ENCODE measurements at places on chromosomes 3 and 15. TPM values are rescaled to one million over a fixed set of nuclear protein-coding genes. Genes with fewer than 3 reads are reported as not detected.

DNA sequence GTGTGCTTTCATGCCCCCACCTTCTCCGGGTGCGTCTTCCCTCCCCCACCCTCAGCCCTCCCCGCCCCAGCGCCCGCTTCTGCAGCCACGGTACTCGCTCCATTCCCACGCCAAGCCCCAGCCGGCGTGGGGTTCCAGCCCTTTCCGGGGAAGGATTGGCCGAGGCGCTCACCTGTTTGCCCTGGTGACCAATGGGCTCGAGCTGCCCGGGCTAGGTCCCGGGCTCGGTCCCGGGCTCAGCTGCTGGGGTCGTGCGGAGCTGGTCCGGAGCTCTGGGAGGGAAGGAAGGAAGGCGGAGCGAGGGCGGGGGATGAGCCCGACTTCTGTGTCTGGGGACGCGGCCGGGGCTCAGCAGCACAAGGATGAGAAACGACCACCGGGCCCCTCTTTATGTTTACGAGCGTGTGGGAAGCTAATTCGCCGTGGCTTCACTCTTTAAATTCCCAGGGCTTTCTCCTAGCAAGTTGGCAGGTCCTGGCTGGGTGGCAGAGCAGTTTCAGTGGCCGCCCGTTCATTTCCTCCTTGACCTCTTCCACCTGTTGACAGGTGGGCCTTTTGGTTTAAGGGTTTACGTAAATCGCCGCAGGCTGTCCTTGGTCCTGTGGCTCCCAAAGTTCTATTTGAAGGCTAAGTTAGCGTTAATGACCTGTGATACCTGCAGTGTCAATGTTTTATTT, at the start of gene IGSF10:
TSS of gene IGSF10 (minus strand) at position 288 of the 677 bp plus-strand sequence. CDS start 2,352 bp downstream, outside the sequence.
- no peak for DNase-seq

DNA sequence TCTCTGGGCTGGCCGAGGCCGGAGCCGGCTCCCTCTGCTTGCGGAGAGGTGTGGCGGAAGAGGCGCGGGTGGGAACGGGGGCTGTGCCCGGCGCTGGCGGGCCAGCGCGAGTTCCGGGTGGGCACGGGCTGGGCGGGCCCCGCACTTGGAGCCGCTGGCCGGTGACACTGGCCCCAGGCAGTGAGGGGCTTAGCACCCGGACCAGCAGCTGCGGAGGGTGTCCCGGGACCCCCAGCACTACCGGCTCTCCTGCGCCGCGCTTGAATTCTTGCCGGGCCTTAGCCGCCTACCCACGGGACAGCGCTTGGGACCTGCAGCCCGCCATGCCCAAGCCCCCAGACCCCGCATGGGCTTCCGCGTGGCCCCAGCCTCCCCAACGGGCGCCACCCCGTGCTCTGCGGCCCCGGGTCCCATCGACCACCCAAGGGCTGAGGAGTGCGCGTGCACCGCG, 736.3 kb upstream of the ARRDC4 start:
- DNase-seq, result no peak

CTDSPL gene
- total RNA-seq, result 38.8 TPM

TMEM45A gene
- total RNA-seq, result 4.1 TPM

GRCh38 chr3:119631516-119631915, 28.9 kb downstream of the POPDC2 start:
- no peak for DNase-seq

- peak; percentile 73 for DNase-seq
Measured at GRCh38 chr3:4751502-4752101, 227.6 kb upstream of the BHLHE40 start.

GRCh38 chr3:8835385-8835784, 66.0 kb upstream of the OXTR start:
- DNase-seq, result no peak

GRCh38 chr3:177257006-177257405, 59.7 kb upstream of the TBL1XR1 start:
- DNase-seq, result no peak

DNA sequence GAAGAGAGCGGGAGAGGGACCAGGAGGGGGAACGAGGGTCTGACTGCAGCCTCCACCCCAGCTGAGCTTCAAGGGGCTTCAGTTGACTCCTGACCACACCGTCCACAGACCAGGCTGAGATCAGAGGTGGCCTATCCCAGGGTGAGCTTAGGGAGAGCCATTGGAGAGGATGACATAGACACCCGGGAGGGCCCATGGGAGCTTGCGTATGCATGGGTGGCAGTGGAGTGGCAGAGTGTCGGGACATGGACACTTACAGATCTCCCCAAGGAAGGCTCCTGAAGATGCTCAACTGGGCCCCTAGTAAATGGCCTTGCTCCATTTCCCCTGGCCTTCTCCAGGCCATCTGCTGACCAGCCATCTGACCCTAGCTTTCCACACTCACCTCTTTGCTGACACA, 12.6 kb upstream of the ALAS1 start:
- DNase-seq, result no peak

GRCh38 chr3:179942553-179943075, 94.1 kb downstream of the PEX5L start:
- no peak for DNase-seq

REC114 gene
- total RNA-seq, result not detected

GABRR3 gene
- not detected for total RNA-seq

All from MCF 10A (cell line).